ENCODE measurements at places on chromosomes 6 and 20. TPM values are rescaled to one million over a fixed set of nuclear protein-coding genes. Genes with fewer than 3 reads are reported as not detected.

The OCSTAMP gene
- not detected for total RNA-seq

The RNF39 gene
- 1.3 TPM for total RNA-seq

The VWA7 gene
- total RNA-seq = 32.5 TPM

The NKX2-4 gene
- total RNA-seq = not detected

The ITPR3 gene
- total RNA-seq = 86.3 TPM

The FAM83B gene
- total RNA-seq = 12.7 TPM

The TRAPPC3L gene
- total RNA-seq = not detected

GRCh38 chr20:16740365-16741072 is 7.6 kb upstream of the OTOR start:
- no peaks in the 10 kb centered on the region for H3K27me3 ChIP-seq
- no peaks in the 10 kb centered on the region for H3K4me1 ChIP-seq
- H3K27ac ChIP-seq = no peak overlapping the region
- peaks cover 22% of the 10 kb centered on the region for H3K36me3 ChIP-seq
- no peak overlapping the region for H3K4me3 ChIP-seq
- DNase-seq = no peak

DNA sequence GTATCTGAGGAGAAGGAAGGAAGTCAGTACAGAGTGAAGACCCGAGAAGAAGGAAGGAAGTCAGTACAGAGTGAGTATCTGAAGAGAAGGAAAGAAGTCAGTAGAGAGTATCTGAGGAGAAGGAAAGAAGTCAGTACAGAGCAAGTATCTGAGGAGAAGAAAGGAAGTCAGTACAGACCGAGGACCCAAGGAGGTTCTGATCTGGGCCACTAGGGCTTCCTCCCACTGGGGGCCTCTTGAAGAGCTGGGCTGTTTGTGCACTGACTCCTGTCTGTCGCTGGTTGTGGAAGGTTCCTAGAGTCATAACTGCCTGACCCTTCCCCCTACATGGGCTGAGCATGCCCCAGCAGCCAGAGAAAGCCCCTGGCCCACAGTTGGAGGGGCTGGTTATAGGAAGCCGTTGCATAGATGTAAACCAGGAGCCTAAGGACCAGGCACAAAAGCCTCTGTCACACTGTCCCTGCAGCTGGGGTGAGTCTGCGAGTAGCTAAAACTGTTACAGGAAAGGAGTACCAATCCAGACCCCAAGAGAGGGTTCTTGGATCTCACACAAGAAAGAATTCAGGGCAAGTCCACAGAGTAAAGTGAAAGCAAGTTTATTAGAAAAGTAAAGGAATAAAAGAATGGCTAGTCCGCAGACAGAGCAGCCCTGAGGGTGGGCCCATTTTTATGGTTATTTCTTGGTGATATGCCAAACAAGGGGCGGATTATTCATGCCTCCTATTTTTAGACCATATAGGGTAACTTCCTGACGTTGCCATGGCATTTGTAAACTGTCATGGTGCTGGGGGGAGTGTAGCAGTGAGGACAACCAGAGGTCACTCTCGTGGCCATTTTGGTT is 395.9 kb downstream of the PREX1 start:
- no peak overlapping the region for H3K27ac ChIP-seq
- H3K4me3 ChIP-seq = no peak overlapping the region
- H3K4me1 ChIP-seq = no peaks in the 10 kb centered on the region
- H3K27me3 ChIP-seq = no peaks in the 10 kb centered on the region
- H3K36me3 ChIP-seq = no peaks in the 10 kb centered on the region

GRCh38 chr6:102853249-102853955 is 1459.9 kb downstream of the GRIK2 start:
- no peaks in the 10 kb centered on the region for H3K36me3 ChIP-seq
- no peaks in the 10 kb centered on the region for H3K27me3 ChIP-seq
- H3K4me3 ChIP-seq = no peak overlapping the region
- H3K27ac ChIP-seq = no peak overlapping the region
- no peak for DNase-seq

- no peak overlapping the region for H3K4me3 ChIP-seq
- no peaks in the 10 kb centered on the region for H3K4me1 ChIP-seq
- no peak overlapping the region for H3K27ac ChIP-seq
- no peaks in the 10 kb centered on the region for H3K36me3 ChIP-seq
Measured at GRCh38 chr6:13989496-13990144, 64.9 kb downstream of the RNF182 start.

DNA sequence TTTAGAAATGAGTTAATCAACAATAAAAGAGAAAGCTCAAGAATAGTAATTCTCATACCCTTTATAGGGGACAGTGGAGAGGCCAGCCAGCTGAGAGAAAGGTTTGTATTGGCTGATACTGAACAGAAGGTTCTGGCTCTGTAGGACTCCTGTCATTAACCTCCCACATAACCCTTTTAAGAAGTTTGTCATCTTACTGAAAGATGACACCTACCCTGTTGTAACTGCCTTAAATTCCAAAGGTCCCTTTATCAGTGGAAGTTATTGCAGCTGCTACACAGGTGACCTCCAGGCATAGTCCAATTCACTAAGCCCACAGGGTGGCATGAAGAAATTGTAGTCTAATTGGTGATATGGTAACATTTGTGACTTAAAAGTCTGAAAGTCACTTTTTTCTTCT is 790.1 kb downstream of the TENT5A start:
- H3K27ac ChIP-seq = no peak overlapping the region
- H3K4me1 ChIP-seq = no peaks in the 10 kb centered on the region
- DNase-seq = no peak
- no peaks in the 10 kb centered on the region for H3K27me3 ChIP-seq
- no peak overlapping the region for H3K4me3 ChIP-seq
- H3K36me3 ChIP-seq = no peaks in the 10 kb centered on the region

DNA sequence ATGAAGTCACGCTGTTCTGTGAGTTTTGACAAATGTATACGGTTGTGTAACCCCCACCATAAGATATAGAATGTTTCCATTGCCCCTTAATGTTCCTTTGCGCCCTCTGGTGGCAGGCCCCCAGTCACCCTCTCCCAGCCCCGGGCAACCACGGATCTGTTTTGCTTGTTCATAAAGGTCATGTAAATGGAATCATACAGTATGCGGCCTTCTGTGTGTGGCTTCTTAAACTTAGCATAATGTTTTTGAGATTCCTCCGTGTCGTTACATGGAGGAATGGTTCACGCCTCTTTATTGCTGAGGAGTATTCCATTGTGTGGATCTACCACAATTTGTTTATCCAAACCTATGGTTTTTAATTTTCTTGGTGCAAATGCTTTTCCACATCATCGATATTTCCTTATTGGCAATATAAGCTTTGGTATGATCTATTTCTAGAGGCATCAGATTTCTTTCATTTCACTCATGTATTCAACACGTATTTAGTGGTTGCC is 28.4 kb downstream of the LYRM2 start:
- no peaks in the 10 kb centered on the region for H3K27me3 ChIP-seq
- no peaks in the 10 kb centered on the region for H3K36me3 ChIP-seq
- DNase-seq = peak; percentile 16
- H3K4me3 ChIP-seq = no peak overlapping the region

DNA sequence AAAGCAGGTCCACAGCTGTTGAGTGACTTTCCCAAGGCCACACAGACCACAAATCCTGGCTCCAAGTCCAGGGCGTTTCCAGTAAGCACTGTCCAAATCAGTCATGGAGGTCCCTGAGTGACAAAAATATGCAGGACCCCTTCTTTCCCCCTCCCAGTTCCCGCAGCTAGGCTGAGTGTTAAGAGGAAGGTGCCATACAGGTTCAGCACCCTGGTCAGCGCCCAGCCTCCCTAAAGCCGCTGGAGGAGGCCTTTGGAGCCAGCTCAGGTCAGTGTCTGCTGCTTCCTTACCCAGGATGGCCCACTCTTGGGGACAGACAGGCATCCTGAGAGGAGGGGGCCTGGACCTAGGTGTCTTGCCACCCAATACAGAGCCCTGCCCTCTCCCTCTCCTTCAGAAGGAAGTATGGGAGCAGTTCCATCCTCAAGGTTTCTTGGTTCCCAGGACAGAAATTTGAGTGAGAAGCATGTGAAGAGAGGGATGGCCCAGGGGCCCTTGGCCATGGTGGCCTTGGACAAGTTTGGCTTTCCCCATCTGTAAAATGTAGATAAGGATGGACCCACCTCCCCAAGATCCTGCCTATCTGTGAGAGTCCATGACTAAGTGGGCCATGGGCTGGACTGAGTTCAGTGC is 13.2 kb downstream of the TMEM74B start:
- H3K4me3 ChIP-seq = no peak overlapping the region
- peaks cover 9% of the 10 kb centered on the region for H3K36me3 ChIP-seq
- no peak overlapping the region for H3K27ac ChIP-seq

DNA sequence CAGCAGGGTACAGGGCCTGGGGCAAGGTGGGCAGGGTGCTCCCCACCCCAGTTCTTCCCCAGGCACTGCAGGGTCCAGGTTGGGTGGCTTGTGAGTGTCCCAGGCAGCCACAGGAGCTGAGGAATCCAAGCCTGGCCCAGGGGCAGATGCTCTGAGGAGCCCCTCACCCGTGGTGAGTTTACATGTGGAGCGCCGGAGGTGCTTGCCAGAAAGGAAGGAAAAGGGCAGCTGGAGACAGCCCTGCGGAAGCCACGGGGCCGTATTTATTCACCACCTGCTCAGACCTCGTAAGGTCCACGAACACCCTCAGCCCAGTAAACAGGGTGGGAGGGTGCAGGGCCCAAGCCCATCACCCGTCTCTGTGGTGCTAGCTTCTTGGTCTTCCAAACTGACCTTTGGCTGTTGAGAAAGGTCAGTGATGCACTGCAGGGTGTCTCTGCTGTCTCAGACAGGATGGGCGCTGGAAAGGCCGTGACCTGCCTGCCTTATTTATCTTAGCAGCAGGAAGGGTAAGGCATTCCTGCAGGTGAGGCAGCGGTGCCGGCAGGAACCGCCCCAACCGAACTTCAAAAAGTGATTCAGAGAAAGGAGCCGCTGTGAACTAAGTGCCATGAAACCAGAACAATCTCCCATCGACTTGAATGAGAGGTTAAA is 4.0 kb upstream of the FRMD1 start:
- no peak for DNase-seq
- no peaks in the 10 kb centered on the region for H3K36me3 ChIP-seq
- peaks cover 15% of the 10 kb centered on the region for H3K4me1 ChIP-seq
- no peak overlapping the region for H3K27ac ChIP-seq
- no peaks in the 10 kb centered on the region for H3K27me3 ChIP-seq

DNA sequence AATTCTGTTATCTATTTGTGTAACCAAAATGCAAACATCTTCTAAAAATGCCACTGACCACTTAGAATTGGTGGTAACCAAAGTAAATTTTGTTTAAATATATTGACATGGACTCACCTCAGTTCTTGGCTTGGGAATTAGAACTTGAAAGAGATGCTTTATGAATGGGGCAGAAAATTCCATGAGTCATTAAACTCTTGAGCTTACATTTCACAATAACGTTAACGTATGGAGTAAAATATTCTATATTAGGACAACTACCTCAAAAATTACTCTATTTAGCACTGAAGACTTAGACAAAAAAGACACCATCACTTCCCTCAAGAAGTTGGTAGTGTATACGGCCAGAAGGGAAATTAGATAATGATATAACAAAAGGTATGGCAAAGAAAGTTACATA is 752.2 kb upstream of the MARCKS start:
- no peaks in the 10 kb centered on the region for H3K27me3 ChIP-seq
- no peak overlapping the region for H3K27ac ChIP-seq
- DNase-seq = no peak
- H3K36me3 ChIP-seq = no peaks in the 10 kb centered on the region
- no peaks in the 10 kb centered on the region for H3K4me1 ChIP-seq

GRCh38 chr20:62938105-62938888 is at the start of gene GID8:
Gene GID8, plus strand, starts transcription at chr20:62938147. Its CDS starts 3,356 bp downstream, at chr20:62941503.
- H3K36me3 ChIP-seq = peaks cover 4% of the 10 kb centered on the region
- H3K27ac ChIP-seq = peak within 1 kb of the TSS; percentile 77
- peak; percentile 70 for DNase-seq

DNA sequence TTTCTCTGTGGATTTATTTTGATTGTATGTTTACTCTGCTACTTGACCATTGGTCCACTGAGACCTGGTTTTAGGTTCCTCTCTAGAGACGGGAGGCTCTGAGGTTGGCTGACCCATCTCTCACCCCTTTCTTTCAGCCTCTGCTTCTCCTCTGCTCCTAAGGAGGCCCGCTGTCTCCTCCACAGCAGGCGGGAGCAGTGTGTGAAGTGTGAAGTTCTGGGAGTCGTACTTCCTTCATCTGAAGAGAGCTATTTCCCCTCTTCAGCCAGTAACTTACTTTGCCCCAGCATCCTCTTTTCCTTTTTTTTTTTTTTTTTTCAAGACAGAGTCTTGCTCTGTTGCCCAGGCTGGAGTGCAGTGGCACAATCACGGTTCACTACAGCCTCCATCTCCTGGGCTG is 21.1 kb downstream of the PDRG1 start:
- no peak for DNase-seq
- H3K4me1 ChIP-seq = no peaks in the 10 kb centered on the region
- no peak overlapping the region for H3K27ac ChIP-seq

- H3K4me3 ChIP-seq = no peak overlapping the region
- no peak for DNase-seq
- no peaks in the 10 kb centered on the region for H3K4me1 ChIP-seq
- H3K36me3 ChIP-seq = no peaks in the 10 kb centered on the region
- H3K27ac ChIP-seq = no peak overlapping the region
- no peaks in the 10 kb centered on the region for H3K27me3 ChIP-seq
Measured at GRCh38 chr6:140627002-140627401, 1252.6 kb upstream of the CITED2 start.

DNA sequence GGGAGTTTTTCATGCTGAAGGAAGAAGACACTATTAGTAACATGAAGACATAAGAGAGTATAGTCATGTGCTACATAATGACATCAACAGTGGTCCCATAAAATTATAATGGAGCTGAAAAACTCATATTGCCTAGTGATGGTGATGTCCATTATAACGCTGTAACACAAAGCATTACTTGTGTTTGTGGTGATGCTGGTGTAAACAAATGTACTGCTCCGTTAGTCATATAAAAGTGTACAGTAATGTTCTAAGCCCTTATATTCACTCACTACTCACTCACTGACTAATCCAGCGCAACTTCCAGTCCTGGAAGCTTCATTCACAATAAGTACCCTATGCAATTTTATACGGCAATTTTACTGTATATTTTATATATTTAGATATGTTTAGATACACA is 26.8 kb upstream of the ASF1A start:
- H3K27ac ChIP-seq = no peak overlapping the region
- no peak overlapping the region for H3K4me3 ChIP-seq
- DNase-seq = no peak
- H3K27me3 ChIP-seq = no peaks in the 10 kb centered on the region

GRCh38 chr6:45049188-45049843 is 278.8 kb upstream of the RUNX2 start:
- H3K27ac ChIP-seq = no peak overlapping the region
- no peaks in the 10 kb centered on the region for H3K27me3 ChIP-seq
- no peaks in the 10 kb centered on the region for H3K4me1 ChIP-seq
- DNase-seq = no peak
- H3K4me3 ChIP-seq = no peak overlapping the region

- no peaks in the 10 kb centered on the region for H3K4me1 ChIP-seq
- no peak overlapping the region for H3K27ac ChIP-seq
- no peak overlapping the region for H3K4me3 ChIP-seq
- no peak for DNase-seq
Measured at GRCh38 chr6:100691972-100692371, 189.2 kb downstream of the ASCC3 start.

- H3K4me3 ChIP-seq = no peak overlapping the region
- peaks cover 3% of the 10 kb centered on the region for H3K36me3 ChIP-seq
- no peak overlapping the region for H3K27ac ChIP-seq
Measured at GRCh38 chr20:32366380-32366779, 8.2 kb downstream of the ASXL1 start.

Measured in kidney (tissue), 22 donors.